ENCODE measurements at places on chromosomes 16 and 17. TPM values are rescaled to one million over a fixed set of nuclear protein-coding genes. Genes with fewer than 3 reads are reported as not detected.

DNA sequence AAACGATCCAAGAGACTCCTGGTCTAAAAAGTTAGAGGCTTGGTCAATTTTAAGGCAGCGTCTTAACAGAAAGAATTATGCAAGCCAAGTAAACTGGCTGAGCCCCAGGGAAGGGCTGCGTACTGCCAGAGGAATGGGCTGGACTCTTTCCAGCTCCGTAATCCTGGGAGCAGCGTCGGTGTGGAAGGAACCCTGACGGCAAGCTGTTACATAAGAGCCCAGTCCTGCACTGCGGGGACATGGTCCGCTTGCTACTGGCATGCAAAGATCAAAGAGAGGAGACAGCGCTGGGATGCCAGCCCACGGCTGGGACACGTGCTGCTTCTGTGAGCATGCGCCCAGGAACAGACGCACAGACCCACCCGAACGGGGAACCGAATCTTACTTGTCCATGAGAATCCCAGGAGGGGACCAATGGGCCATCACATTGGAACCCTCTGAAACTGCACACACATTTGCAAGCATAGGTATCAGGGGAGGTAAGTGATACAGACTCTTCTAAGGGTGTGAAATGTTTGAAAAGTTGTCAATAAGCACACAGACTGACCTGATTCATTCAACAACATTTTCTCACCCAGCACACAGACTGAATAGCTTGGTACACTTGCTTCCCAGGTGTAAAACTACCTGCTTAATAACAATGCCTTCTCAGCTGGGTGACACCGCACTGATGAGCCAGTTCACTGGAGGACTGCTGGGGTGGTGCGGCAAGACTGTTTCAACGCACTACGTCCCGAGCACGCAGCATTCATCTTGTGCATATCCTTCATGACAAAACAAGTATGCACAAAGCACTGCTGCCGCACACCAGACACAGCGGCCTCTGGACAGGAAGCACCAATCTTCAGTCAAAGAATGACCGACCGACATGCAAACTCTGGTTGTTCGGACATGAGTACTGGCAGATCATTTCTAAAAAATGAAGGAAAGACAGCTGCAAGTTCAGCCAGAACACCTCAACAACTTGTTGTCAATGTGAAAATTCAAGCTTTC is 94.9 kb downstream of the ANKRD11 start:
- H3K36me3 ChIP-seq: peaks cover 5% of the 10 kb centered on the region
- no peaks in the 10 kb centered on the region for H3K27me3 ChIP-seq
- no peak overlapping the region for H3K4me3 ChIP-seq
- H3K4me1 ChIP-seq: peaks cover 30% of the 10 kb centered on the region
- no peak for DNase-seq

- H3K36me3 ChIP-seq: no peaks in the 10 kb centered on the region
- H3K27ac ChIP-seq: no peak overlapping the region
- H3K4me1 ChIP-seq: no peaks in the 10 kb centered on the region
- no peaks in the 10 kb centered on the region for H3K27me3 ChIP-seq
Measured at GRCh38 chr16:83215406-83216001, 588.7 kb downstream of the CDH13 start.

DNA sequence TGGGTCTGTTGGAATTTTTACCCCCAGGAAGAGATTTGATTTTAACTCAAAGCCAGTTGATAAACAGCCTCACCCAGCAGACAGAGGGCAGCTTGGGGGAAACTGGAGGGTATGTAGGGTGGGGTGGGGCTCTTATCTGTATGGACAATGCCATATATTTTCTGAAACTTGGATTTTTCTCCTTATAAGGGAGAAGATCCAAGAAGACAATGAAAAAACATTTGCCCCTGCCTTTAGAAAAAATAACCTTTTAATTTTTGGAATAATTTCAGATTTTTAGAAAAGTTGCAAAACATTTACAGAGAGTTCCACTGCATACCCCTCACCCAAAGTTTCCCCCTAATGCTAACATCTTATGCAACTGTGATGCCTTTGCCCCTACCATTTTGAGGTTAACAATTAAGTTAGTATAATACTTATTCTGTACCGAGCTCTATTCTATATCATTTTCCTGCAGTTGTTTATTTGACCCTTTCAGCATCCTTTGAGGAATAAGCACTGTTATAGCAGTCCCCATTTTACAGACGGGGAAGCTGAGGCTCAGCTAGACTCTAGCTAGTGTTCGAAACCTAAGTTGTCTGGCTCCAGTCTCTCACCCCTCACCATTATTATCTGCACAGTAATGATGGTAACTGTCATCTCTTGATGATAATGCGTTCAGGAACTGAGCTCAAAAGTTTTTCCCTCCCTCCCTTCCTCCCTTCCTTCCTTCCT is 66.4 kb downstream of the PRKCB start:
- H3K4me1 ChIP-seq: no peaks in the 10 kb centered on the region
- no peak overlapping the region for H3K27ac ChIP-seq
- H3K4me3 ChIP-seq: no peak overlapping the region

DNA sequence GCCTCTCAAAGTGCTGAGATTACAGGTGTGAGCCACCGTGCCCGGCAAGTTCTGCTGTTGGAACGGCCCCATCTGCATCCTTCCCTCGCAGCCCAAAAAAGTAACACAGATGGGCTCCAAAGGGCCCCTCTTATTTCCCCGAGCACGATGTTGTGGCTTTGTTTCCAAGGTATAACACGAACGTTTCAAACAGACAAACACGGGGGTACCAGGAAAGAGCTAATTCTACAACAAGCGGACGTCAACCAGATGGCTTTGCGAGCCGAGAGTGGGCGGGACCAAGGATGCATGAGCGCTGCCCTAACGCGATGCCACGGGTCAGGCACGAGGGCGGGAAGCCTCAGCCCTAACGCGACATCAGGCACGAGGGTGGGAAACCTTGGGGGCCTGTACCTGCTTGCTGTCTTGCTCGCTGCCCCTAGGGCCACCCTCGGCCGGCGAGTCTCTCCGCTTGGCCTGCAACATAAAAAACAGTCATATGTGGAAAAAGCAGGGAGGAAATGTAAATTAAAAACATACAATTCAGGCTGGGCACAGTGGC is 24.2 kb downstream of the UNKL start:
- H3K27me3 ChIP-seq: no peaks in the 10 kb centered on the region
- H3K4me3 ChIP-seq: no peak overlapping the region
- no peaks in the 10 kb centered on the region for H3K4me1 ChIP-seq
- no peak for DNase-seq
- peaks cover 85% of the 10 kb centered on the region for H3K36me3 ChIP-seq

Gene CPHXL2
- total RNA-seq: not detected

DNA sequence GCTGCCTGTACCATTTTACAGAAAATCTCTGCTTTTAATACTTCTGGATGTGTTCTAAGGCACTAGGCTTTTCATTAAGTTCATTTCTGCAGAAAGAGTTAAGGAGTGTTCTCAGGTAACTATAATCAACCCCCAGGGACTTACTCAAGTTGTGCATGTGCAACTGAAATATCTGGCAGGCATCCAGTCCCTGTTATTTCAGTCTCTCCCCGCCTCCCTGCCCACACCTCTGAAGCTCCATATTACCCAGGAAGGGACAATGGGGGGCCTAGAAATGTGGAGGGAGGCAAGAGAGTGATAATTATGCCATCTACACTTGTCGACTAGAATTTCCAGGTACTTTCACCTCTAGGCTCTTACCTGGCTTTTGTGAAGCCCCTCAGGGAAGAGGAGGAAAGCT is 432.2 kb downstream of the MAF start:
- DNase-seq: no peak
- H3K4me3 ChIP-seq: no peak overlapping the region
- no peaks in the 10 kb centered on the region for H3K27me3 ChIP-seq
- no peak overlapping the region for H3K27ac ChIP-seq
- no peaks in the 10 kb centered on the region for H3K36me3 ChIP-seq
- peaks cover 8% of the 10 kb centered on the region for H3K4me1 ChIP-seq

GRCh38 chr16:56861092-56861610 is 3.9 kb upstream of the SLC12A3 start:
- no peak overlapping the region for H3K27ac ChIP-seq
- H3K4me1 ChIP-seq: peaks cover 21% of the 10 kb centered on the region
- DNase-seq: peak; percentile 51
- H3K36me3 ChIP-seq: no peaks in the 10 kb centered on the region
- H3K4me3 ChIP-seq: no peak overlapping the region

GRCh38 chr17:17104494-17104893 is 62.2 kb downstream of the MPRIP start:
- peaks cover 67% of the 10 kb centered on the region for H3K4me1 ChIP-seq
- no peaks in the 10 kb centered on the region for H3K27me3 ChIP-seq
- no peak for DNase-seq
- no peak overlapping the region for H3K4me3 ChIP-seq
- peaks cover 26% of the 10 kb centered on the region for H3K36me3 ChIP-seq

Gene POLR3E
- 21.9 TPM for total RNA-seq

DNA sequence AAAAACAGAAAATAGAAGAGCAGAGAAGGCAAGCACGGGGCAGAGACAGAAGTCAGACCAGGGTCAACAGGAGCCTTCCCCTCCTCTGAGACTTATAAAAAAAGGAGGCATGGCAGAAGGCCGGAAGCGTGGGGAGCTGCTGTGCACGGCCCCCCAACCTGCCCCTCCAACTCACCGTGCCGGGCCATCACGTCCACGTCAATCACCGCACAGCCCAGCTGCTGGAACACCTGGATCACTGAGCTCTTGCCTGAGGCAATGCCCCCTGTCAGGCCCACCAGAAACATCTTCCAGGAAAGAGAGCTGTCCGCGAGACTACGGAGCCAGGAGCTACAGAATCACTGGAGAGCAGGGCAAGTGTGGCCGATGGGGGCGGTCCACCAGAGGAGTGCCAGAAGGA is 16.8 kb downstream of the DCAKD start:
- H3K4me3 ChIP-seq: no peak overlapping the region
- H3K27ac ChIP-seq: no peak overlapping the region
- peaks cover 67% of the 10 kb centered on the region for H3K36me3 ChIP-seq
- peaks cover 27% of the 10 kb centered on the region for H3K4me1 ChIP-seq

Gene CDK3
- 11.1 TPM for total RNA-seq

Gene PRSS33
- total RNA-seq: 0.17 TPM

DNA sequence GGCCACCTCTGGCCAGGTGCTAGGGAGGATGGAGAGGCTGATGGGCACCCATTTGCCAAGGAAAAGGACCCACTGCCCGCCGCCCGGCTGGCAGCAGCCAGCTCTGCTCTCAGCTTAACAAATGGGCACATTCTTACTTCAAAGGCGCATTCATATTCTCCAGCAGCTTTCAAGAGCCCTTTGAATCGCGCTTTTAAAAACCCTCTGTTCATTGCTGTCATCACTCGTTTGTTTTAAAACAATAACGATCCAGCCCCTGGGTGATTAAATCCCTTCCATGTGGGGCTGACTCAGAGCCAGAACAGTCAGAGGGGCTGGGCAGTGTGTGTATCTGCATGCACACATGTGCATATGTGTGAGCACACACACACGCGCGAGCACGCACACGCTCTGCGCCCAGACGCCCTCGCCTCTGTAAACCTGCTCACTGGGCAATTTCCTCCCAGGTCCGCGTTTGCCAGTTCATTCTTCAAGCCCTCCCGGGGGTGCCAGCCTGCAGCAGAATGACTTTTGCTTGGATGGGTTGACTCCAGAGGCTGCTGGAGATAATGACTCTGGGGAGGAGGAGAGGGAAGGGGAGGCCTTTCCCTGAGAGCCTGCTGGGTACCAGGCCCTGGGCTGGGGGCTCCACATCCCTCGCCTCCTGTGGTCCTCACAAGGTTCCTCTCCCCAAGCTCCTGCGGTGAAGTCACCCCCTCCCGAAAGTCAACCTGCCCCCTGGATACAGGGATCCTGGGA is 133.1 kb downstream of the SDK2 start:
- peak; percentile 78 for DNase-seq
- H3K27me3 ChIP-seq: peaks cover 3% of the 10 kb centered on the region
- H3K27ac ChIP-seq: peak overlapping the region; percentile 61
- H3K4me3 ChIP-seq: no peak overlapping the region

Gene CCL8
- total RNA-seq: 0.89 TPM

DNA sequence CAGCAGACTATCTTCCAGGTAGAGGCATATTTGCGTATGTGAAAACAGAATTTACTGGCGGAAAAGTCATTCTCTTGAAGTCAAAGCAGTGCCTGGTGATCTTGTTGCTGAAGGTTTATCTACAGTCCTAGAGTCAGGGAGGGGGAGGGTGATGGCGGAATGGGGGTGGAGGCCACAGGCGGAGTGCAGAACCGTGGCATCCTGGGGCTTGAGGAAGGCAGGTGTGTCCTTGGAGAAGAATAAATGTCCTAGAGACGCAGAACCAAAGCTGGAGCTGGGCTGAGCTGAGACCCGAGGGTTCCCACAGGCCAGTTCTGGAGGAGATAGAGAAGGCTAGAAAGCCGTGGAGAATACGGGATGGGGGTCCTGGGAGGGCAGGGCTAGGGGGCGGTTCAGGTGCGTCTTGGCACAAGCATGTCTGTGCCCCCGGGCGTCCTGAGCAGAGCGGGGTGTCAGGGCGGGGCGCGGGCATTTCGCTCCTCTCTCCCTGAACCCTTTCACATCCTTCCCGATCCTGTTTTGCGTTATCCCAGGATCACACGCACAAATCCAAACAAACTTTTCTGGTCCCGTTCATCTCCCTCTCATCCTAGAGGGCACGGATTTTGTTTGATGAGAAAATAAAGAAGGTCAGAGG is 76.9 kb upstream of the CREBBP start:
- H3K27ac ChIP-seq: no peak overlapping the region
- no peak overlapping the region for H3K4me3 ChIP-seq
- H3K36me3 ChIP-seq: no peaks in the 10 kb centered on the region
- peaks cover 18% of the 10 kb centered on the region for H3K4me1 ChIP-seq
- H3K27me3 ChIP-seq: peaks cover 2% of the 10 kb centered on the region

DNA sequence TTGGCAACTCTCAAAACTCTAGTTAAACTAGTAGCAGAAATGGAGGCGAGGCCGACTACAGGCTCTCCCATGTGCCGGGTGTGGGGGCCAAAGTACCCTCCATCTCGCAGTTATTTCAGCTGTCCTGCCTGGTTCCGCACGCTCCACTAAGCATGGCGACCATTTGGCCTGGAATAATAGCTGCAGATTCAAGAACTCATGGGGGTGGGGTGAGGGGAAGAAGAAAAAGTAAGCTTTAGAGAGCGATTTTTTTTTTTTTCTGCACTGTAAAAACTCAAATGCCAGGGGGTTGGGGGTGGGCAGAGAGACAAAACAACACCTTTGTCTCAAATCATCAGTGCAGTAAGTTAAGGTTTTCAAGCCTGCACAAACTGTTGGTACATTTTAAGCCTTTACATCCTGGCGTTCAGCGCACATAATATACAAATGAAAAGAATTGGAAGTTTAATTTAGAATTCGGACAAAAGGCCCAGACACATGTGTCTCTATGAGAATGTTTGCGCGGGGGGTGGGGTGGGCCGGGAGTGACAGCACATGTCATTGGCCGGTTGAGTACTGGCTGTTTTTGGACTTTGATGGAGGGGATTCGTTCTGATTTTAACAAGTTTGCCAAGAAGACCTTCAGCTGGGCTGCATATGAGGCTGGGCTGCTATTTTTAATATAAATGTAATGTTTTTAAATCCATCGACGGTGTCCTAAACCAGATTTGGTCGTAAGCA is 694.7 kb upstream of the SALL1 start:
- no peaks in the 10 kb centered on the region for H3K36me3 ChIP-seq
- H3K4me3 ChIP-seq: no peak overlapping the region
- no peak overlapping the region for H3K27ac ChIP-seq
- peaks cover 3% of the 10 kb centered on the region for H3K4me1 ChIP-seq

Gene SLC9A5
- 1.4 TPM for total RNA-seq

Data from spinal cord (tissue), 10 donors.